ENCODE measurements at places on chromosomes 3 and 15.

DNA sequence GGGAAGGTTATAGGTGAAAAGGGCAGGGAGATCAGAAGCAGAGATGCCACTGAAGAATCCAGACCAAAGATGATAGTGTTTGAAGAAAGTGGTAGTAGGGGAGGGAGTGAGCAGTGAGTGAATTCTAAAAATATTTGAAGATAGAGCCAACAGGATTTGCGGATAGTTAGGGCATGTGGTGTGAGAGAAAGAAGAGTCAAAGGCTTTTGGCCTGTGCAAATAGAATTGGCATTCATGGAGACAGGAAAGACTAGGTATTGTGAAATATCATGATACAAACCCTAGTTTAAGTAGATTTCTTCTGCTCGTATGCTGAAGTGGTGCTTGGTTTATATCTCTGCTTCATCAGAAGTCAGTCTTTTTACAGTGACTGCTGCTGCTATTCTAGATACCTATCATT lies 224.2 kb upstream of the CFAP20DC start:
- DNase-seq: no peak

GRCh38 chr3:123411340-123412040 lies 37.4 kb downstream of the ADCY5 start:
- no peak for DNase-seq

GRCh38 chr3:122533931-122534334 lies 19.2 kb upstream of the KPNA1 start:
- DNase-seq: peak; percentile 70

- DNase-seq: no peak
These were observed 623.4 kb upstream of the SGO1 start for GRCh38 chr3:20809356-20809755.

DNA sequence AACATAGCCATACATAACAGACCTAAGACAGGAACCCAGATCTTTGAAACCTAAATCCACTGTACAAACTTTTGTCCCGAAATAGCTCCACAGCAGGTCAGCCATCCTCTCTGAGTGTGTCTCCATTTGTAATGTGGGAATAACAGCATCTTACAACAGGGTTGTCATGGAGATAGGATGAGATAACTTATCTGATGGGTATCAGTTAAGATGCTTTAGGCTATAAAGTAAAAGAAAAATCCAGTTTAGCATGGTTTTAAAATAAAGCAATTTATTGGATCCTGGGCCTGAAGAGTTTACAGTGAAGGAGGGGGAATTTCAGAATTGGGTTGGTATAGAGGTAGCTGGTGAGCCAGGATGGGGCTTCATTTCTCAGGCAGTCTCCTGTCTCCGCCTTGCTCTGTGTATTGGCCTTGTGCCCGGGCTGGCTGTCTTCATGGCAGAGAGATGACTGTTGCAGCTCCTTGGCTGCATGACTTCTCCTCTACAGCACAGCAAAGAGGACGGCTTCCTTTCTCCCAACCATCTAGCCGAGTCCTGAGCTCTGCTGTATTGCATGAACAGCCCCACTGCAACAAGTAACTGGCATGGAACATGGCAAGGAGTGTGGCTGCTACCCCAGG lies 131.9 kb upstream of the PROK2 start:
- DNase-seq: peak; percentile 52

GRCh38 chr3:68088636-68089035 lies 434.2 kb upstream of the SUCLG2 start:
- no peak for DNase-seq

- DNase-seq: no peak
These were observed 25.4 kb downstream of the SEMA6D start for GRCh38 chr15:47742742-47743141.

DNA sequence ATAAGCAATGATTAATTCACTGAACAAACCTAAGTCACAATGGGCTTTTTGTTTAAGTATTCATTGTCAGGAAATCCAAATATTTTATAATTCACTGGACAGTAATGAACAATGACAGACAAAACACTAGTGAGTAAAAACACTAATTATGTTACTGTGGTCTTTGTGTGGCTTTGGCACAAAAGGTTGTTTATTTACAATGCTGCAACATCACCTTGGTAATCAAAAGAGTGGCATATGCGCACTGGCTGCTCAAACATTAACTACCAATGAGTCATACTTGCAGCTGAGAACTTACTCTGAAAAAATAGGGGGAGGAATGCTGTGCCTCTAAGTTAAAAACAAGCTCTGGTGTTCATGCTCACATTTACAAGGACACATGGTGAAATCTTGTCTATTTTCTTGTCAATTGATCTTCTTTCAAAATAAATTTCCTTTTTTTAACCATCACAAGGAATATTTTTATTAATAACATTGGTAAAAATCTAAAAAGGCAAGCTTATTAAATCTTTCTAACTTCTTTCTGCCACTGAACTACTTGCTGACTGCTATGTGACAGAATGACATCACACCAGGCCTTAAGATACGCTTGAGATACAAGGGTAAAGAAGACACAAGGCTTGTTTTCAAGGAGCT lies 85.2 kb upstream of the PPIB start:
- DNase-seq: peak; percentile 93

DNA sequence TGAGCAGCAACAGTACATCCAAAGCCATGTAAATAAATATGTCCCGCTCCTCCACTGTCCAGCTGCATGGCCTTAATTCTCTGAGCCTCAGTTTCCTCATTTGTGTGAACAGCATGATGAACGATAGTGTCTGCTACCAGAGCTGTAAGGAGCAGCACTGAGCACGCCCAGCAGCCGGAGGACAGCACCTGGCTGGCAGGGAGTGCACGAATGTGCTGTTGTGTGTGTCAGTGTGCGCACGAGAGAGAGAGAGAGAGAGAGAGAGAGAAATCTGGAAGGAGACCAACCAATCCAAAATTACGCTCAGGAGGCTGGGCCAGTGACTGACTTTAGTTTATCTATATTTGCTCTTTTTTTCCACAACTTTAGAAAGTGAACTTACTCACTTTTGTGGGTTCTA lies 26.6 kb upstream of the PLXNA1 start:
- no peak for DNase-seq

DNA sequence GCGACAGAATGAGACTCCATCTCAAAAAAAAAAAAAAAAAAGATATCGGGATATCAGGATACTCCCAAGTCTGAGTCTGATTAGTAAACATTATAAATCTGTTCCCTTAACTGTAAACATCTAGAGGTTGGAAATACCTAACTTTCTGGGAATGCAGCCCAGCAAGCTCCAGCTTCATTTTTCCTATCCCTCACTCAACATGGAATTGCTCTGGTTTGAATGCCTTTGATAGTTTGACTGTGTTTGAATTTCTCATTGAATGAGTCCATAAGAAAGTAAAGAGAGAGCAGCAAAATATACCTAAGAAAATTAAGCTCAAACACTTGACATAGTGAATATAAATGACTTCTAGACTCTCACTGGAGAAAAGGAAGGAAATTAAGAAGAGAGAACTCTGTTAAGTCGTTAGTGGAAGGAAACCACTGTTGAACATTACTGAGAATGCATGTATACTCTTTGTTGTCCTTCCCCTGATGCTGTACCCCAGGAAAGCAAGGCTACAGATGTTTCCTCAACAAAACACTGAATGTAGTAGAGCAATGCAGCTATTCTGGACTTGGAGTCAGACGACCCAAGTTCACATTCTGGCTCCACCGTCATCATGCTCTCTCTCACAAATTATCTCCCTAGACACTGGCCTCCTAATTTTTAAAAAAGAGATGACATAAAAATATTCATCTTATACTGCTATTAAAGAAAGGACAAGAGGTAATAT lies 62.4 kb downstream of the CD200 start:
- DNase-seq: peak; percentile 59

DNA sequence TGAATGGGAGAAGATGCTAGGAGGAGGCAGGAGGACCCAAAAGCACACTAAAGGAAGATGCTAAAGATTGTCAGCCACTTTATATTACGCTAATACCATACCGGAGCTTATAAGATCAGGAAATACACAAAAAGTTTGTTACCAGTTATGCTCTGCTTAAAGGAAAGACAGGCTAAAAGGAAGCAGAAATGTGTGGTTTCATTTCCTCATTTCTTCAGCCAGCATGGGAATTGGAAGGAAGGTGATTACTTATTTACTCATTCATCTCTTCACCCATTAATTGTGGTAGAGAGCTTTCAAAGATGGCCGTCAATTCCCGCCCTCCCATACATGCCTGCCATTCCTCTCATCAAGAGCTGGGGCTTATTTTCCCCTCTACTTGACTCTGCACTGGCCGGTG lies 26.7 kb upstream of the TMEM158 start:
- no peak for DNase-seq

- DNase-seq: no peak
These were observed 21.9 kb downstream of the EFCC1 start for GRCh38 chr3:129023008-129023358.

- no peak for DNase-seq
These were observed 63.9 kb upstream of the TSC22D2 start for GRCh38 chr3:150344079-150344759.

DNA sequence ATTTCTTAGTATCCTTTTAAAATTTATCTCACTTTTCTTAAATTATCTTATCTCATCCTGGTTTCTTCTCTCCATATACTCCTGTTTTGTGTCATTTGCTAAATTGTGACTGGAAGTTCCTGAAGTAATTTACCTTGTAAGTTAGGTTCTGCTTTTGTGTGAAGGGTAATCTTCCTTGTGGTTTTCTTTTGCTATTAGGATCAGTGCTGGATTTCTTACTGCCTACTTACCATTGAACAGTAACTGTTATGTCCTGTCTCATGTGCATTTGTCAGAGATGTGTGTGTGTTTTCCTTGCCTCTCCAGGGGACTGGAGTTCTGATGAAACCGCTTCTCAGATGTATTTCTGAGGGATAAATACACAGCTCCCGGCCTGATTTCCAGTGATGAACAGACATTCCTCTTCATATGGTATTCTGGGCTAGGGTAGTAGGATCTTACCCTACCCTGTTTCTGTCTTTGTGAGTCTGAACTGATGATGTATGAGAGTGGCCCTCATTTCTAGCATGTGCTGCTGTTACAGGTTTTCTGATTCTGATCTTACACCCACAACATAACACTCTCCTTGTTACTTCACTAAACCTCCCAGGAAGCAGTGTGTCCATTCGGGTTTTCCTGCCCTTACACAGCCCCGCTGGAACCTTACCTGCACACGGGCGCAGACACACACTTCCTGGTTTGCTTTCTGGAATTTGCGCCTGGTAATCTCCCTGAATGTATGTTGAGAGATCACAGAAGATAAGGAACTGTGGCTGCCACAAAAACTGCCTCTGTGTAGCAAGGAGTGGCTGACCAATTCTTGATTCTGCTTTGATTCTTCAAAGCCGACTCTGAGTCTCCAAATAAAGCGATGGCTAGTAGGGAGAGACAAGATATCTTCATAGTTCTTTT lies 14.7 kb downstream of the PAK2 start:
- DNase-seq: no peak

- peak; percentile 76 for DNase-seq
These were observed 657 bp downstream of the TLNRD1 start for GRCh38 chr15:81001152-81002008.

- DNase-seq: no peak
These were observed 74.0 kb upstream of the TERB2 start for GRCh38 chr15:44882499-44882968.

- DNase-seq: no peak
These were observed 1.7 kb upstream of the IFT57 start for GRCh38 chr3:108223928-108224327.

DNA sequence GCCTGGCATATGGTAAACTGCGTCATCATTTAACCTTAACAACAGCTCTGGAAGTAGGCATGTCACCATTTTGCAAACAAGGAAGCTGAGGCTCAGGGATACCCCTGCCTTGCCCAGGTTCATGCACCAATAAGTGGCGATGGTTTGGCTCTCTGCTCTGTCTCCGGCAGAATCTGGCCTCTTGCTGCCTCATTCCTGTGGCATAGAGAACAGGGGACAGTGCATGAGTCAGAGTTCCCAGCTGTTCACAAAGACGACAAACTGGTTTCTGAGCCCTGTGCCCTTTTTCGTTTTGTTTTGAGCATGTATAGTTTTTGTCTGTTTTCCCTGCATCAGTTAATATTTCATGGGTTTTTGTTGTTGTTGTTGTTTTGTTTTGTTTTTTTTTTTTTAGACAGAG lies 236.8 kb downstream of the OPA1 start:
- DNase-seq: peak; percentile 94

GRCh38 chr3:161401389-161401788 lies 30.1 kb upstream of the SPTSSB start:
- no peak for DNase-seq

DNA sequence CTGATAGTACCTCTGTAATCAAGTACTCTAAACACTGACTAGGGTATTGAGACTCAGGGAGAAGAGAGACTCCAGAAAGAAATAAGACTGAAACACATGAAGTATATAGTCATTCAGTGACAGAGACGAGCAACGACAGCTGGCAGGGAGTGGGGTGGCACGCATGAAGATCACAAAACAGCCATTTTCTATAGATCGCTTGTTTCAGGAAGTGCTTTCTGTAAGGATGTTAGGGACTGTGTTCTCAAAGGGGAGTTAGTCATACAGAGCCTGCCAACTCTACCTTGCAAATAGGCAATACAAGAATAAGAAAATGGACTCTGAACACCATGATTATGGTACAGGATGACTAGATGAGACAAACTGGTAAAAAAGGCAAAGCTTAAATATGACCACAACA lies 139.5 kb downstream of the TBL1XR1 start:
- DNase-seq: no peak

DNA sequence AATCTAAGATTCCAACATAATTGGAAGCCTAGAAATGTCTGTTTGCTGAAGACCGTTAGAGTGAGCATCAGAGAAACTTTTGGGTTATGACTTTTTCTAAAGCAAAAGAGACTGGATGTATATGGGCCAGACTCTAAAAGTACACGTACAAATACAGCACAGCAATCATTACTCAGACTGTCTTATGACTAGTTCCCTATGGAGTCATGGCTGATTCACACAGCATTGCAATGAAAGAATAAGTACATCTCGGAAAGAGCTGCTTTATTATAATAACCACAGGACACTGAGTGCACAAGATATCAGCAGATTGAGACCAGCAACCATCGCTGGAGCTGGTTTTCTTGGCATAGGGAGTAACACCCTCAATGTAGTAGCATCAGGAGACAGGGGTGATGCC lies 618.6 kb downstream of the NLGN1 start:
- peak; percentile 55 for DNase-seq

DNA sequence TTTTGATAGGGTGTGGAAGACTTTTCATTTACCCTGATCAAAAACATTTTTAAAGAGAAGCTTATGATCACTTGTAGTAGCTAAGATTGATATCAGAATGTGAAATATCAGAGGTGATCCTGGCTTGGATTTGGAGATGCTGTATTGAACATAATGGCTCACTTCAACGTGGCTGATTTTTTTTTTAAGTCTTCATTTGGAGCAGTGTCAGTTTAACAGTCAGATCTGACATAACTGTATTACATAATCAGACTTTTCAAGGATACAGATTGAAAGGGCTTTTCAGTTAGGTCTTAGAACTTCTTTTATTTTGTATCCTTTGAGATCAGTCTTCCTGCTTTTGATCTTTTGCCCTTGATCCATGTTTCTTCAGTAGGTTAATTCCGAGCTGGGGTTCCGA lies 98.5 kb downstream of the ITPR1 start:
- DNase-seq: no peak

GRCh38 chr3:49638445-49638844 lies 35.7 kb upstream of the APEH start:
- DNase-seq: peak; percentile 65

GRCh38 chr3:25424614-25425013 lies 3.4 kb upstream of the RARB start:
- DNase-seq: peak; percentile 33

GRCh38 chr15:25783607-25784540 lies 79.3 kb downstream of the ATP10A start:
- peak; percentile 34 for DNase-seq

All from astrocyte of the hippocampus (primary cell).